RKO (cell line): ENCODE measurements at places on chromosomes 1 and 21.
A peak's percentile ranks its signal among the peaks of the same experiment; 100 is the strongest.

GRCh38 chr1:206836111-206836510, 29.3 kb upstream of the IL20 start:
- no peak for DNase-seq

- no peak for DNase-seq
Observed at GRCh38 chr1:5903680-5904079, 88.5 kb downstream of the NPHP4 start.

DNA sequence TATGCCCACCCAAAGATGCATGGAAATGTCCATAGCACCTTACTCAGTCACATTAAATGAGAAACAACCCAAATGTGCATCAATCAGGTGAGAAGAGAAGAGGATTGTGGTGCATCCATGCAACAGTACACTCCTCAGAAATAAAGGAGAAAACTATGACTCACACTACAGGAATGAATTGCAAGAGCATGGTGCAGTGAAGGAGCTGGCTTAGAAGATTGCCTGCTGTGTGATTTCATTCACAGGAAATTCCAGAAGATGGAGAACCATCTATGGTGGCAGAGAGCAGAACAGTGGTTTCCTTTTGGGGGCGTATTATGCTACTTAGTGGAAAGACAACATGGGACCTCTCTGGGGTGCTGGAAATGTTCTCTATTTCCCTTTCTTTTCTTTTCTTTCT, 278.6 kb upstream of the AJAP1 start:
- no peak for DNase-seq

DNA sequence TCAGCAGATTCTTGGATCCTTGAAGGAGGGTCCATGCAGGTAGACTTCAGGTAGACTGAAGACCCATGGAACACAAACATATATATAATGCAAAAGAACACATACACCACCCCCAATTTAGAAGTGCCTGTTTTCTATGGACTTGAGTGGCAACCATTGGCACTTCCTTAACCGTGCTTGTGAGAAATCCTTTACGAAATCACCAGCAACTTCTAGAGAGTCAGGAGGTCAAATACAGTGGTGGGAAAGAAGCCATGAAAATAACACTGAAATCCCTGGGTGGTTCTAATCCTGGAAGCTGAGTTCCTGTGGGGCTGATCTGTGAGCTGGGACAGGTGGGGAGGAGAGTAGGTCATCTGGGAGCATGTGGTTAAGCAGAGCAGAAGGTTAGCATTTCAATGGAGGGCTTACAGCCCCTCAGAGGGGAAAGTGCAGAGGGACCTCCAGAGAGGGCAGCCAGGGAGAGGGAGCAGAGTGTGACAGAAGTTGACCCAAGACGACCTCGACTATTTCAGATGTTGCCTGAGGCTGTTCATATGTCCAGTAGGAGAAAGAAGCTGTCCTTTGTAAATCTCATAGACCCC, 13.0 kb upstream of the IL10 start:
- no peak for DNase-seq

DNA sequence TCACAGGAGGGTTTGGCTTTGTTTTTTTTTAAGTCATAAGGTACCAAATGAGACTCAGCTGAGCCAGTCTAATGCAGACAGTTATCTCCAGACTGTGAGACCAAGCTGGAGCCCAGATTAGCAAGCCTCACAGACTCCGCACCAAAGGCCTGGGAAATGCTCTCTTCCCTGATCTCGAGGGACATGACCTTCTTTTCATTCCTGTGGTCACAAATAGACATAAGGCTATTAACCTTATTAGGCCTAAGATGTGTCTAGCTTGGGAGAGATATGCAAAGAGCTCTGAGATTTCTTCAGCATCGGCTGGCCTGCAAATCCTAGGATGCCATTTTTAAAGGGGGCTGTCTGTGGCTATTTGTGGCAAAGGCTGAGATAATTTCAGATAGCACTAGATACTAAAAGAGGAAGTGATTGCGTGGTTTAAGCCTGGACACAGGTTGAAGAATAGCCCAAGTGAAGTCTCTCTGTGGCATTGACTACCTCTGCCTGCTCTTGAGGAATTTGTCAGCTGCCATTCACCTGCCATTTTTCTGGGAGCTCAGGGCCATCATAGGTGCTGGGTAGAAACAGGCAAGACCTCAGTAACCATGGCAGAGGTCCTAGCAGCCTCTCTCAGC, 301.3 kb downstream of the SIPA1L2 start:
- no peak for DNase-seq

DNA sequence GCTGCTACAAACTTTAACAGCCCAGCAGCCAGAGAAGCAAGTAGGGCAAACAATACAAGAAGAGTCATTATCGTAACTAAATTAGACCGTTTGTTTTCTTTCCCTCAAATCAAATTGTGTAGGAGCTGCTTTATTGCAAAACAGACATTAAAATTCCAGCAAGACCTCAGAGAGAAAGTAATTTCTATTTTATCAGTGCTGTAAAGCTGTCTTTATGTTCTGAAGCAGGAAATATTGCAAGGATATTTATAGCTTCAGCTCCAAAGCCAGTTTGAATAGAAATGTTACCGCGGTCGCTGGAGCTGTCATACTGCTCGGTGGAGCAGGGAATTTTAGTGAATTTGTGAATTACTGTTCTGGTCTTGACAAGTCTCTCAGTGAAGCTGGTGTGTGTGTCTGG, 503.8 kb upstream of the PLXNA2 start:
- no peak for DNase-seq

DNA sequence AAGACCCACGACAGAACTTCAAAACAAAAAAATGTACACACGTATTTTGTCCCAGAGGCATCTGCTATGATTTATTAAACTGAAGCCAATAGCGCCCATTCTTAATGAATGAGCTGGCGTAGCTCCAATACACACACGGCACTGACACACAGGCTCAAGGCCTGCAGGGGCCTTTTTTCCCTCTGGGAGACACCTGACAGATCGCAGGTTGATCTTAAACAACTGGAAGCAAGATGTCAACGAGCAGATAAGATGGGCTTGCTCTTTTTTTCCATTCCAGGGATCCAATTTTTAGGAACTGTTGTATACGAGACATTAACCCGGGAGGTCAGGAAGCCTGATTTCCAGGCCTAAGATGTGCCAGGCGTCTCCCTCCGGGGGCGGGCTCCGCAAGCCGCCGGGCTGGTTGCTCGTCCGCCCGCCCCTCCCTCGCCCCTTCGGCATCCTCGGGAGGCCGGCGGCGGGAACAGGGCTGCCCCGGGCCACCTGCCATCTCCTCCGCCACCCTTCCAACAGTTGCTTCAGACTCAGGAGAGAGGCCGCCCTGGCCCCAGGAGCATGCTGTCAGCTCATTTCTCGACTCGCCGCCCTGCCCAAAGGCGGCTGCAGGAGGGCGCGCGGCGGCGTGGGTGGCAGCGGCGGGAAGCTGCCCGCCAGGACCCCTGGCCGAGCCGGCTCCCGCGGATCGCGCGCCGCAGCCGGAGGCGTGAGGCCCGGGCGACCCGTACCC, 735 bp downstream of the TTC13 start:
- peak; percentile 82 for DNase-seq

DNA sequence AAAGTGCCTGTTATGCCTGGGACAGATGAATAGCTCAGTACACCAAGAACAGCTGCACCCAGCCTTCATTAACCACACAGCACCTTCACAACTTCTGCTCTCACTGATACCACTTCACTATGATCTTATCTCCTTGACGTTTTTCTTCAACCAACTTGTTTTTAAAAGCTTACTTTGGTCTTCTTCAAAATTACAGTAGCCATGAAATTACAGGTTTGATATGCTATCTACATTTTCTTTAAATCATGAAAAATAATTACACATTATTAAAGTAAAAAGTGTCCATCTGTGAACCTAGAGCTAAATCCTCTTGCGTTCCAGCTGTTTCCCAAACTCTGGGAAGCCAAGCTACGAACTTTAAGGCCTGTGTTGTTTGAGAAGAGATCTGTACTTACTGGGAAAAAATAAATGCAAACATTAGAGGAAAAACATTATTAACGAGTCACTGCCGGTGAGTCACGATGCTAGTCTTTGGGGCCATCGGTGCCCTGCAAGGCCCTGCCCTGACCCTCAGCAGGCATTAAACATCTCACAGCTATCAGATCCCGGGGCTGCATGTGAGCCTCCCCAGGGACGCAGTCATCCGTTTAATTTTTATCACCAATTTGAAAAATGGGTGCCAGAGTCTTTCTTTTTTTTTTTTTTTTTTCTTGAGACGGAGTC, 56.3 kb upstream of the GPR153 start:
- DNase-seq: peak; percentile 37

DNA sequence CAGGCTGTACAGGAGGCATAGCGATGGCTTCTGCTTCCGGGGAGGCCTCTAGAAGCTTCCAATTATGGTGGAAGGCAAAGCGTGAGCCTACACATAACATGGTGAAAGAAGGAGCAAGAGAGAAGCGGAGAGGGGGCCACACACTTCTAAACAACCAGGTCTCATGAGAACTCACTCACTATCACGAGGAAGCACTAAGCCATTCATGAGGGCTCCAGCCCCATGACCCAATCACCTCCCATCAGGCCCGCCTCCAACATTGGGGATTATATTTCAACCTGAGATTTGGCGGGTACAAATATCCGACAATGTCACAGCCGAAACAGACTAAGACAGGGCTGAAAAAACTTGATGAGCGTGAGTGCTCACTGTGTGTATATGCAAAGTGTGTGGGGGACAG, 89.3 kb upstream of the CNIH3 start:
- DNase-seq: no peak

- no peak for DNase-seq
Observed at GRCh38 chr1:84861988-84862644, 30.9 kb downstream of the LPAR3 start.

DNA sequence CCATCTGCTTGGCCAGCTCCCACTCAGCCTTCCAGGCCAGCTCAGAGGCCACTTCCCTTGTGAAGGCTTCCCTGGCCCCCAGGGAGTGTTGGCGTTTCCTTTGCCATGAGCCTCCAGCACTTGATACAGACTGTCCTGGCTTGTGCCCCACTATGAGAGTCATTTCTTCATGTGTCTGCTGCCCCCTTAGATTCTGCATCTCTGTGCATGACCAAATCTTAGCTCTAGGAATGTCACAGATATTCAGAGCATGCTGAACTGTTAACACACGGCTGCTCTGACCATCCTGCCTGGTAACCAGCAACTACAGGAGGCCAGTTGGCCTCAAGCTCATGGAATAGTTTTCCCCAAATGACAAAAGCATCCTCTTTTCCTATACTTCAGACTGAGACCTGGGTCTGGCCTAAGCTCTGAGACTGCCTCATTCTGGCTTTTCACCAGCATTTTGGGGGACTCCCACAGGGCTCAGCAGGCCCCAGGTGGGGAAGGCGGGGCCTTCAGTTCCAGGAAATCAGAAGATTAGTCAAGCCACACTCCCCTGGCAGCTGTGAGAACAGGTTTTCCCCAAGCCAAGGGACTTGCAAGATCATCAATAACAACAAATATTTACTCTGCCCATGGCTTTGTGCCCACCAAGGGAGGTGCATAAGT, 182.6 kb upstream of the EDN2 start:
- no peak for DNase-seq

GRCh38 chr21:14239281-14239680, 23.3 kb downstream of the RBM11 start:
- no peak for DNase-seq

GRCh38 chr1:29875557-29876028, 639.3 kb downstream of the PTPRU start:
- no peak for DNase-seq

- DNase-seq: no peak
Observed at GRCh38 chr1:169487561-169487960, 1.8 kb upstream of the SLC19A2 start.

DNA sequence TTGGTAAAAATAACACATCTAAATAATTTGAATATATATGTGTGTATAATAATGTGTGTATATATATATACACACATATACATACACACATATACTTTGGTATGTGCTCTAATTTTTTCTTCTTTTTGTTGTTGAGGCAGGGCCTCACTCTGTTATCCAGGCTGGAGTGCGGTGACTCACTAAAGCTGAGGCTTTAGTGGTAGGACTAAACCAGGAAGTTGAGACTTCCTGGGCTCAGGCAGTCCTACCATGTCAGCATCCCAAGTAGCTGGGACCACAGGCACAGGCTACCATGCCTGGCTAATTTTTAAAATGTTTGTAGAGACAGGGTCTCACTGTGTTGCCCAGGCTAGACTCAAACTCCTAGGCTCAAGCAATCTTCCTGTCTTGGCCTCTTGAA, 46.7 kb upstream of the CXADR start:
- peak; percentile 30 for DNase-seq

DNA sequence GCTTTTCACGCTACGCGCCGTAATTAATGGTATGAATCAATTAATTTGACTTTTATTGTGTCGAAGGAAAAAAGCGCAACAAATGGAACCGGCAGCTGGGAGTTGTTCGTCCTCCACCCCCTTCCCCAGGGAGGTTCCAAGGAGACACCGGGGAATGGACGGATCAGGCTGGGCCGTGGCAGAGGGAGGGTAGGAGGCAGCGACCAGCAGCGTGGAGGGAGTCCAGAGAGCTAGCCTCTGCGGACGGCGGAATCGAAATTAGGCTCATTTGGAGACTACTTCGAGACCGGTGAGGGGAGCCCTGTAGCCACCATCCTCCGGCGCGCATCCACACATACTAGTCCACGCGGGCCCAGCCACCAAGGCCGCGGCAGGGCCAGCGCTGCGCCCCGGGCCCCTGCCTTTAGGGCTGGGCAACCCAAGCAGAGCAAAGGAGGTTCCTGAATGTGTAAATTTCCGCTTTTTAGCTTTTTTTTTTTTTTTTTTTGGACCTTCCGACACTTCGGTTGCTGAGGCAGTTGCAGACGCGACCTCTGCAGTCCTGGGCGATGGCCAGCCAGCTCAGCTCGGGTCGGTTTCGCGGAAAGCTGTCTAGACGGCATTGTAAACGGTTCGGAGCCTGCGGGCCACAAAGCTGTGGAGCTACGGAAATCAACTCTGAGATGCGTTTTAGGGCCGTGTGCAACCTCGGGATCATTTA, 2.2 kb upstream of the FOXD3 start:
- DNase-seq: no peak

- DNase-seq: no peak
Observed at GRCh38 chr21:44919111-44919912, 1.4 kb downstream of the ITGB2 start.

GRCh38 chr1:83800066-83800465, 198.9 kb downstream of the TTLL7 start:
- DNase-seq: no peak

GRCh38 chr1:219188331-219188803, 14.7 kb downstream of the LYPLAL1 start:
- no peak for DNase-seq

- no peak for DNase-seq
Observed at GRCh38 chr1:101235696-101236515, 913 bp upstream of the S1PR1 start.

GRCh38 chr1:10625076-10625475, 150.3 kb downstream of the PEX14 start:
- DNase-seq: no peak

GRCh38 chr1:246969621-246970020, 37.9 kb upstream of the AHCTF1 start:
- DNase-seq: no peak
